ENCODE measurements at places on chromosomes 5 and 9.

DNA sequence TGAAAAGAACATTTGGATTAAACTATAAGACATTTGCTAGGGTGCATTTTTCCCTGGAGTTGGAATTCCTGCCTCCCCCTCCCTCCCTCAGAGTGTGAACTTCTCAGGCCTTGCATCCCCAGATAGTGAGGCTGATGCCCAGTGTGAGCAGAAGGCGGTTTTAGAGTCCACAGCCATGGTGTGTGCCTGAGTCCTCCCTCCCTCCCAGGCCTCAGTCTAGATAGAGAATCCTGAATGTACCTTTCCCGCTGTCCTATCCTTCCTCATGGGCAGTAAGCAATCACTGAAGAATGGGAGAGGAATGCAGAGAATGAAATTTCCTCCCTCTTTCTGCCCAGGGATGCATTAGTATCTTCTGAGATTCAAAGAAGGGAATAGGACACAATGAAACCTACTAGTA, 108.5 kb downstream of the RASGRF2 start:
- DNase-seq: no peak

GRCh38 chr5:178471711-178472110, 118.5 kb downstream of the COL23A1 start:
- no peak for DNase-seq

GRCh38 chr5:160629003-160629402, 207.3 kb downstream of the PTTG1 start:
- no peak for DNase-seq

- no peak for DNase-seq
Observed at GRCh38 chr9:94639061-94639998, at the start of gene FBP1. TSS of gene FBP1 (minus strand) at chr9:94639518. CDS start at chr9:94639310, 208 bp downstream.

Data from fibroblast of skin of left quadriceps (primary cell).